ENCODE measurements at places on chromosomes 1 and 21. TPM values are rescaled to one million over a fixed set of nuclear protein-coding genes. Genes with fewer than 3 reads are reported as not detected.

BTBD8 gene
- 7.5 TPM for total RNA-seq

FCN3 gene
- 4.5 TPM for total RNA-seq

FCER1G gene
- 61.4 TPM for total RNA-seq

KCNJ6 gene
- not detected for total RNA-seq

STIL gene
- total RNA-seq: 0.54 TPM

SUSD4 gene
- total RNA-seq: 0.81 TPM

LCE2C gene
- total RNA-seq: not detected

FALEC gene
- not detected for total RNA-seq

EFNA3 gene
- total RNA-seq: 2.5 TPM

ALX3 gene
- total RNA-seq: not detected

PTGER3 gene
- total RNA-seq: 52.4 TPM

KISS1 gene
- not detected for total RNA-seq

DIPK1A gene
- total RNA-seq: 19.1 TPM

LCE1F gene
- not detected for total RNA-seq

MIXL1 gene
- total RNA-seq: not detected

CLCA4 gene
- not detected for total RNA-seq

PTCH2 gene
- 0.99 TPM for total RNA-seq

CDC20 gene
- total RNA-seq: 0.66 TPM

DNAJC28 gene
- 2.0 TPM for total RNA-seq
